ENCODE measurements at places on chromosomes 4 and X.

DNA sequence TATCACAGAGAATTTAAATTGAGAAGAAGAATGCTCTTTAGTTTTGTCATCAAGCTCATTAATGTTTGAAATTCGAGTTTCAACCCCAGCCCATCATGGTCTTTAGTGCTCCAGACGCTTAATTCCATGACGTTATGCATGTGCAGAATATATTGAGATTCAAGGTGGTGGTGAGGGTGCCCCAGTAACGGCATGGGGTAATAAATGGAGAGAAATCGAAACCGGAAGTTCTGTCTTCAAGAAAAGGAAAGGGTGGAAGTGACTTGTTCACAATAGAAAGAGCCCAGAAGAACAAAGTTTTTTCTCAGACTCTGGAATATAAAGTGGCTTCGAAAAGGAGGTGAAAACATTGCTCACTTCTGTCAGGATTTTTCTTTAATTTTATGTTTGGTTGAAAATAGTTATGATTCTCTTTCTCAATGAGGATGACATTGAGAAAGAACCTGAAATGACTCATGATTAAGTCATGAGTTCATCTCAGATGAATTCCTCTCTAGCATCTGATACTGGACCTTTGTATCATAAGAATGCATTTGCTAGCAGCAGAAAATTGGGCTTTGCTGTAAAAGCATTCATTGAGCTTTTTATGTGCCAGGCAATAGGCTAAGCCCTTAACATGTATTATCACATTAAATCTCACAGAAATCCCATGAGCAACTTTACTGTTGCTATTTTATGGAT is 779 bp upstream of the DDX60L start:
- DNase-seq, result peak; percentile 62

- no peak for DNase-seq
These were observed 2054.9 kb downstream of the PCDH7 start for GRCh38 chr4:32775049-32775448.

GRCh38 chr4:183855323-183856190 is 49.5 kb upstream of the STOX2 start:
- no peak for DNase-seq

DNA sequence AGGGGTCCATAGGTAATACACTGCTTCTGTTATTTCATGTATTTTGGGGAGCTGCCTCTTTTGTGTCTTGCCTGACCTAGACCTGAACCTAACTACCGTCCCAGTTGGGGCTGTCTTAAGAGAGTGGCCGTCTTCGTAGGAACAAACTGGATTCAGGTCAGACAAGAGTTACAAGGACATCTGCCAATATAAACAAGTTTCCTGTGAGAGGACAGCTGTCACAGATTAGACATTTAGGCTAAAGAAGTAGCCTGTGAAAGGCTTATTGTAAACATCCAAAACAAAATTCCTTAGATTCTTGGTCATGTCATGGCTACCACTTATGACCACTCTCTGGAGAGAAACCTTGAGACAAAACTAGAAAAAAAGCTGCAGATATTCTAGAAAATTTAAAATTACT is 797.6 kb upstream of the AADAT start:
- no peak for DNase-seq

DNA sequence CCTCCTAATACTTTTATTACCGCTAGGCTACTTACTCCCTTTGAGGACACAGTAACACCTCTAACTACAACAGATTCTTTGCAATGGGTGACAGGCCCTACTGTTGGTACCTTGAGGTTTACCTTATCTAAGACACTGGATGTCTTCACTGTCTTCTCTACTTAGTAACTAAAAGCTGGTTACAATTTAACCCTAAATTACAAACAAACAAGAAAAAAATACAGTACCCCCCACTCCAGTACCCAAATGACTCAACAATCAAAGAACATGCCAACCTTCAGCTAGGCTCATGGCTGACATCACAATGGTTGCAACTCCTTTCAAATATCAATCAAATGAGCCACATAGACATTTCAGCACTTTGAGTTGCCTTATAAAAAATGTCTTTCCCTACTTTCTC is 198.0 kb downstream of the GUCY2F start:
- DNase-seq, result no peak

DNA sequence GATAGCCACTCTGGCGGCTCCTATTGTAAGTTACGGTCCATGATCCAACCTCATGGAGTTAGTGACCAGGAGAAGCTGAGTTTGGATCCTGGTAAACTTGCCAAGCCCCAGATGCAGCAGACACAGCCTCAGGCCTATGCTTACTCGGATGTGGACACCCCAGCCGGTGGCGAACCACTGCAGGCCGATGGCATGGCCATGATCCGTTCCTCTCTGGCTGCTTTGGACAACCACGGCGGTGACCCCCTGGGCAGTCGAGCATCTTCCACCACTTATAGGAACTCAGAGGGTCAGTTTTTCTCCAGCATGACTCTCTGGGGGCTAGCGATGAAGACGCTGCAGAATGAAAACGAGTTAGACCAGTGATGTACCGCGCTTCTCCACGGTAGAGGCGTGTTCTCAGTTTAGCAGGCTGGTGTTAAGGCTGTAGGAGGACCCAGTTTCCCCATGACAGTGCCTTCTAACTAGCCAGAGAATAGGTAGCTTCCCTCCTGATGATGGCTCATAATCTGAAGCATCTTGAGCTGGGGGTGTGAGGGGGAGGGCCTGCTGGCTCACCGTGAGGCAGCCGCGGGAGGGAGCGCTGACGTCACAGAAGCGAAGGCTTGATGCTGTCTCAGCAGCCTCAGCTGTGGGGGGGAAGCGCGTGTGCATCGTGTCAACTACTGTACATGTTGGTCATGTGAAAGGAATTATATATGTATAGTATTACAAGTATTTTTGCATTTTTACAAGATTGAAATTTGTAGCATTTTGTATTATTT is 31.1 kb downstream of the ZBTB49 start:
- no peak for DNase-seq

DNA sequence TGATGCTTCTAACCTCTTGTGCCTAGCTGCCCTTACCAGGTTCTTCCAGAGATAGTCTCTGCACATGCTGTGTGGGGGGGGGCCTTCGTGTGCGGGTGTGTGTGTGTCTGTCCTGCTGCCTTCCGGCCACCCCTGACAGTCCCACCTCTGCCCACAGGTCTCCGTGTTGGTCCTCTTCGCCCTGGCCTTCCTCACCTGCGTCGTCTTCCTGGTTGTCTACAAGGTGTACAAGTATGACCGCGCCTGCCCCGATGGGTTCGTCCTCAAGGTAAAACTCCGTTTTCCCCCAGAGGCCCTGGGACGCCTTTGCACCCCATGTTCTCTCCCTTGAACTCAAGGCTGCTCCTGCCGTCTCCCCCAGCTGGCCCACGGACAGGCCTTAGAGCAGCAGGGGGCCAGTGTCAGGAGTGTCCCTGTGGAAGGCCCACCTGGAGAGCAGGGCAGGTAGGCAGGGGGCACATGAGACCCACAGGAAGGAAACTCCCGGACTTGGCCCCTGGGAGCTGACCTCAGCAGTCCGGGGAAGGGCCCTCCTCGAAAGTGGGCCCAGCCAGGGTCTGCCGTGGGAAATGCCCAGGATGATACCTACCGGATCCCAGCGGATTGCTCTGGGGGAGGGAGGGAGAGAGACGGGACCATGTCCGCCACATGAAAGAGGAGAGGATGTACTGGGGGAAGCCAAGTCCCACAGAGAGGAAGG is 22.7 kb downstream of the NSG1 start:
- no peak for DNase-seq

GRCh38 chr4:48931459-48931858 is 24.9 kb upstream of the OCIAD2 start:
- no peak for DNase-seq

GRCh38 chr4:13007802-13008470 is 476.2 kb downstream of the RAB28 start:
- DNase-seq, result no peak
